SHP77 treated with DMSO at 0.1 percent for 48 hours (cell line): ENCODE measurements at places on chromosomes 7 and 10.

- DNase-seq = no peak
Measured at GRCh38 chr10:35913628-35914027, 271.5 kb upstream of the FZD8 start.

GRCh38 chr7:42833411-42833810, 78.5 kb downstream of the C7orf25 start:
- no peak for DNase-seq

GRCh38 chr7:124752310-124752709, 13.3 kb downstream of the GPR37 start:
- no peak for DNase-seq

GRCh38 chr7:138735399-138735798, 34.2 kb upstream of the SVOPL start:
- no peak for DNase-seq

DNA sequence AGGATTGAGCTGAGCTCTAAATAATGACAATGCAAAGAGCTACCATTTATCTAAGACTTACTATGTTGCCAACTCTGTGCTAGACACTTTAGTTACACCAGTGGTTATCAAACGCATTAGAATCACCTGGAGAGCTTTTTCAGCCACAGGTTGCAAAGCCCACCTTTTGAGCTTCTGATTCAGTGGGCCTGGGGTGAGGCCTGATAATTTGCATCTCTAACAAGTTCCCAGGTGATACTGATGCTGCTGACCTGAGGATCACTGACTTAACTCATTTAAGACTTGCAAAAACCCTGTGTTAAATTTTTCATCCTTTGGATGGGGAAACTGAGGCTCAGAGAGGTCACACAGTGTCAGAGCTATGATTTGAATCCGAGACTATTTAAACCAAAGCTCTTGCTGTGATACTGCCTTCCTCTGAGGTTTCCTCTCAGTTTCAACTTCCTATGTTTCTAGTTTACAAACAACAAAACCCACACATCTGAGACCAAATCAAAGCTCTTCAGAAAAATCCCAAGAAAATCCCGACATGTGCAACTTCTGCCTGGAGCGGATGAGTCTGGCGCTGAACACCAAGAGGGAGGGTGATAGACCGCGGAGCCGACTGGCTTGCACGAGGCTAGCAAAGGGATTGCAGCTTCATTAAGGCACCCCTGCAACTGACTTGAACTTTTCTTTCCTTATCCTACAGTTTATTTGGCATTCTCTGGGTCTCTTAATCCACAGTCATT, 124.9 kb downstream of the CYP26A1 start:
- no peak for DNase-seq

DNA sequence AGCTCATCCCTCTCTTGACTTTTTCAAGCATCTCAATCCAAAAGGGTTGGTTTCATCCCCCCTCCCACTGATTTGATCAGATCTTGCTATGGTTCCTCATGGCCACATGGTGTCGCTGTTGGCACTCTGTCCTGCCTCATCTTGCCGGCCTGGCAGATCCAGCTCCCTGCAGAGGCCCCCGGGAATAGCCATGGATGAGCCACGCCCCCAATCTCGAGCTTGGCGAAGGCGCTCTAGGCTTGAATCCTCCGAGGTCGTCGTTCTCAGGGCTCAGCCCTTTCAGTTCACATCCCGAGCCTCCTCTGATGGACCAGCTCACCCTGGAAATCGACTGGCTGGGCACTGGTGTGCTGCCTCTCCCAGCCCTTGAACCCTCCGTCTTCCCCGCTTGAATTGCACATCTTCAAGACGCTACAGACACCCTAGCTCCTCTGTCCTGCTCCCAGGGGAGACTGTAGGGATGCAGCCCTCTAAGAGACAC, 628.7 kb downstream of the TYW1 start:
- peak; percentile 45 for DNase-seq

DNA sequence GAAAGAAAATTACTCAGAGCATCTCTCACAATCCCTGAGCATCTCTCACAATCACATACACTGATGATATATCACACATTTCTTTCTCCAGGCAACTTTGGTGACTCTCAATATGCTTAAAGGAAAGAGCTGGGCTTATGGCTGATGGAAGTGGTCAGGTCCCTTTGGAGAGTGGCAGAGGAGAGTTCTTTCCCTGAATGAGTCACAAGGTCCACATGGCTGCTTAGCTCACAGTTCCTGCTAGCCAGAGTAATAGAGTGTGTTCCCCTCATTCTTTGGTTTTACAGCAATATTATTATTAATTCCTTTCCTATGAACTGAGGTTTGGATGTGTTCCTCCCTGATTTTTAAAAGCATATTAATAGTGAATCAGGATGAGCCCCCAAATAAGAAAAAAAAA, 287.4 kb downstream of the C7orf25 start:
- no peak for DNase-seq

GRCh38 chr10:49163741-49164140, 24.4 kb downstream of the TMEM273 start:
- no peak for DNase-seq

DNA sequence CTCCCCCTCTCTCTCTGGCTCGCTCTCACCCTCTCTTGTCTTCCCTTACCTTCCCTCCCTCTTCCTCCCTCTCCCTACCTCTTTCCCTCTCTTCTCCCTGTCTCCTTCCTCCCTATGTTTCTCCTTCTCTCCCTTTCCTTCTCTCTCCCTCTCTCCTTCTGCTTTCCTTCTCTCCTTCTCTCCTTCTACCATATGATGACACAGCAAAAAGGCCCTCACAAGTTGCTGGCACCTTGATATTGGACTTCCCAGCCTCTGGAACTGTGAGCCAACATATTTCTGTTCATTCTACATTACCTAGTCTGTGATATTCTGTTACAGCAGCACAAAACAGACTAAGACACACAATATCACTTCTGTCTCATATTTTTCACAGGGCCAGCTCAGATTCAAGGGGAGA, 135.0 kb downstream of the ADAM22 start:
- DNase-seq = no peak
